Stimulated activated CD4-positive, alpha-beta T cell treated with anti-CD3 and anti-CD28 coated beads, Interleukin-12 subunit alpha, Interleukin-12 subunit beta, amount 100 ng/mL, for 48 hours (primary cell): ENCODE measurements at places on chromosomes 4 and X.

- no peak for DNase-seq
Observed at GRCh38 chr4:173397604-173398003, 1.3 kb downstream of the SCRG1 start.

GRCh38 chr4:148333265-148333664, 108.9 kb downstream of the NR3C2 start:
- no peak for DNase-seq

- DNase-seq = no peak
Observed at GRCh38 chr4:38154681-38155588, 194.7 kb downstream of the PTTG2 start.

- no peak for DNase-seq
Observed at GRCh38 chr4:15162465-15163283, 160.4 kb downstream of the CPEB2 start.

GRCh38 chr4:17619416-17620105, 5.1 kb downstream of the MED28 start:
- DNase-seq = no peak

DNA sequence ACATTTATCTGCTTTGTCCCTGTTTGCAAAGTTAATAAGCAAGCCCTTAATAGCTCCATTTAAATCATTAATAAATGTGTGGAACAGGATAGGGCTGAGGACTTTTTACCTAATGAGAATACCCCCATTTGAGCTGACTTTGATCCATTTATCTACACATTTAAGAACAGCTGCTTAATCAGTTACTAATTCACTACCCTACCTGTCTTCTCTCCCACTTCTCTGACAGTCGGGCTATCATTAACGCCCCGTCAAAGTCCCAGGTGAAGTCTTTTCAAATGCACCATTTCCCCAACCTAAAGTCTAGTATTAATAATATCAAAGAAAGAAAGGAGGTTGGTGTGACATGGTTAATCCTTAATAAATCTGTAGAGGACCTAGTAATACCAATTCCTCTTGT, 57.2 kb upstream of the NAP1L5 start:
- DNase-seq = no peak

GRCh38 chr4:158845311-158846041, 76.7 kb downstream of the FNIP2 start:
- DNase-seq = no peak

DNA sequence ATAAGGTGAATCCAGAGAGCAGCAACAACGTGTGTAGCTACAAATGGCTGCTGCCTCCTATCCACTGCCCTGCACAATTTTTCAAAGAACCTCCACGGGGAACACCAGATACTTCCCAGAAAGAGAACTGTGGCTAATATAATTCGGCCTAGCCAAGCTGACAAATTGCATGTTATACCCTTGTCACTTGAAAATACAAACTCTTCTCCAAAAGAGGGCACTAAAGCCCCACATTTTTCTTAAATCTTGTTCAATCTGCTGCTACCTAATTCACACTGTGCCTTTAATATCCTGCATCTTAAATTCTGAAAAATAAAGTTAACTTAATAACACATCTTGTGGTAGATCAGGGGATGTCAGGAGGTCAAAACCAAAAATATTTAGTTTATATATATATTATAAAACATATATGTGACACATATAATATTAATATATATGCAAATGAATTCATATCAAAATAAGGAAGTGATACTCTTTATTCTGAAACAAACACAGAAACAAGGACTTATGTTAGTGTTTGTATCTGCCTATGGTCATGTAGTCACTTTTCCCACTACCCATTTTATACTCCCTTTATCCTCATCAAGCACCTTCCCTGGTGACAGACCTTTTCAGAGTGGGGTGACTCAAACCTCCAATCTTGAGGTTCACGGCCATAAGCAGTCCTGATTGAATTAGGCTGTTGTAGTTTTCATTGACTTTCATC, 24.1 kb downstream of the CT45A1 start:
- no peak for DNase-seq

GRCh38 chrX:35665311-35665710, 132.8 kb upstream of the MAGEB16 start:
- DNase-seq = no peak

DNA sequence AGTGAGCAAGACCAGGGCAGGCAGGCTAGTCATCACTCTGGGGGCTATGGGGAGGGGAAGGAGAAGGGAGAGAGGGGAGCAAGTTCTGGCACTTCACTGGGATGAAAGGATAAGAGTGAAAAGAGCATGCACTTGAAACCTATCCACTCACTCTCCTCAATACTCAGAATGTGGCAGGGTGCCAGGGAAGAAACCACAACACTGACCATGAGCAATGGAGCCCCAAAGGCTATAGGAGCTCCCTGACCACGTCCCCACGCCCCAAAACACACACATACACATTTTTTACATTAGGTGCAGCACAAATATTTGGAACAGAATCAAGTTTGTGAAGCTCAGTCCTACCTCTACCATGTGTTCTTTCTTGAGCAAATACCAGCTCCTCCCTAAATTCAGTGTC, 132.2 kb downstream of the IDS start:
- no peak for DNase-seq

DNA sequence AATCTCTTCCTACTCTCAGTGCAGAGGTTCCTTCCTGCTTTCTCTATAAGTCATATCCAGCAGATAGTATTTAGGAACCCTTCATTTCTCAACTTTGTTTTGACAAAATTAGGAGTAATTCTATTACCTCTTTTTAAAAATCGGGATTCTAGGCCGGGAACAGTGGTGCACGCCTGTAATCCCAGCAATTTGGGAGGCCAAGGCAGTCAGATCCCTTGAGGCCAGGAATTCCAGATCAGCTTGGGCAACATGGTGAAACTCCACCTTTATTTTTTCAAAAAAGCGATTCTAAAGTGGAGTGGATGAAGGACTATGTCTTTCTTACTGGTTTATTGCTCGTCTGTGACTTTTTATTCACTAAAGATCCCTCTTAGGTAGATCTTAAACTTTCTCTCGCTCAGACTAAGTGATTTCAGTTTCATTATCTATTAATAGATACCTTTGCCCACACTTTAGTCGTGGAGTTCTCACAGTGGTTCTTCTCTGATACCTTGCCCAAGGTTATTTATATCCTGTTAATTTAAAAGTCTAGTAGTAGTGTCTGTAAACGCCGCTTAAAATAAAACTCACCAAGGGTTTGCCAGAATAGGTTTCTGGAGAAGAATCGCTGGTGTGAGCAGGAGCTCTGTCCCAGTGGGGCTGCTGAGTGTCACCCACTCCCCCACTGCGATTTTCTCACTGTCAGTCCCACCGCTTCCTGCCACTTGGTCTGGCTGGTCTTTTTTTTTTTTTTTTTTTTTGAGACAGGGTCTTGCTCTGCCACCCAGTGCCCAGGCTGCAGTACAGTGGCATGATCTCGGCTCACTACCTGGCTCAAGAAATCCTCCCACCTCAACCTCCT, 27.0 kb upstream of the TMEM131L start:
- no peak for DNase-seq

DNA sequence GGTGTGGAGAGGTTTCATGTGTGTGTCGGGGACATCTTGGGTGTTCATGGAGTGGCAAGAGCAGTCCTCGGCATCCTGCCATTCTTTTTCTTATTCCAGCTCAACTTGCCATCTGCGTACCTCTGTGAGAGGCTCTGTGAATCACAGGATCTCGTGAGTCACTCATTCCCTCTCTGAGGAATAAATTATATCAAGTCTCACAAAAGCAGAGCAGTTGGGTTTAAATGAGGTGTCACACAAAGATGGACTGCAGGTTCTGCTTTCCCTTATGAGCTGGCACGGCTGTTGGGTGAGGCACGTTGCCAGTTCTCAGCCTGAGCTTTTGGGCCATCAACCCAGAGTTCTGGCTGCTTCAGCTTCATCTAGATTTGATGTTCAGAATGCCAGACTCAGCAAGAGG, 6.8 kb upstream of the OCIAD2 start:
- no peak for DNase-seq

- no peak for DNase-seq
Observed at GRCh38 chrX:134716620-134717012, 58.3 kb upstream of the PLAC1 start.

DNA sequence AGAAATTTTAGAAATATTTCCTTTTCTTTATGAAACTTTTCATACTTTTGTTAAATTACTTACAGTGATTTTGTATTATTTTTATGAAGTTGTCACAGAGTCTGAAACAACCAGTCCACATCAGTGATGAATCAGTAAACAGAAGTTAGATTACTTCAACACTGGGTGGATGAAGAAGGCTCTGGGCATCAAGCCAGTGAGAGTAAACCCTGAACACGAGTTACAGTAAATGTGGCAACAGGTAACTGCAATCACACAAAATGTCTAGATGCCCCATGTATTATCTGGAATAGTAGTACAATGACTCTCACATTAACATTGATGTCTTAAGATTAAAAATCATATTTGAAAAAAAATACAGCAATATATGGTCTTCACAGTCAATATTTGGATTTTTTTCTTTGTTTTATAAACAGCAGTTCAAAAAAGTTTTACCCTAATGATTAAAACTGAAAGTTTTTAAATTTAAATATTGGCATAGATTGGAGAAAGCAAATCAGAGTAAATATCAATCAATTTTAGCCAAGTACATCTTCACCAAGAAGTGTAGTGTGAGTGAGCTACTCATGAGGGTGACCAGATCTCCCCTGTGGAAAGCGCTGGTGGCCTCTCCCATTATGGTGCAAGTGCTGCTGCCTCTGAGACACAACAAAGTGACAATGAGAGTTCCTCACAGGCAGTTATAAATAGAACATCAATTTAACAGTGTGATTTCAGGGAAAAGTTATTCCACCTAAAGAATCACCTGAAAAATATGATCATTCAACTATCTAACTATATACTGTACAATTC, 63.2 kb upstream of the UGT2B7 start:
- DNase-seq = no peak

GRCh38 chr4:183183906-183184535, 85.0 kb downstream of the WWC2 start:
- no peak for DNase-seq

DNA sequence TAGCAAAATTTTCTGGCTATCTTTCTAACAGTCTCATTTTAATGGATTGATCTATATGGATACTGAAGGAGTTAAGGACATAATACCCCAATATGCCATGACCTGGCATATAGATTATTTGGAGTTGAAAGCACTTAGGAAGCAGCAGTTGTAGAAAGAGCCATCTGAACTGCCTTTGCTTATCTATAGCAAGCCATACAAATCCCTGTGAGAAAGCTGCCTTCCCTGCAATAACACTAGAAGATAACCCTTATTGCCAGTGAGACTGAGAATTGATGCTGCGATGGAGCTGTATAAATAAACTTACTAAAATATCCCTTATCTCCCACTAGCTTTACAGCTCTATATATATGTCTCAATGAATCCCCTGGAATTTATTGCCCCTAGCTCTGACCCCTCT, 346.3 kb downstream of the TECRL start:
- DNase-seq = no peak
